Activated gamma-delta T cell treated with anti-CD3 and anti-CD28 coated beads, Interleukin-2, amount 50 U/mL, for 16 hours (primary cell): ENCODE measurements at places on chromosomes 7 and 10.
A peak's percentile ranks its signal among the peaks of the same experiment; 100 is the strongest.

- DNase-seq: no peak
Measured at GRCh38 chr10:130246113-130246512, 109.9 kb downstream of the GLRX3 start.

DNA sequence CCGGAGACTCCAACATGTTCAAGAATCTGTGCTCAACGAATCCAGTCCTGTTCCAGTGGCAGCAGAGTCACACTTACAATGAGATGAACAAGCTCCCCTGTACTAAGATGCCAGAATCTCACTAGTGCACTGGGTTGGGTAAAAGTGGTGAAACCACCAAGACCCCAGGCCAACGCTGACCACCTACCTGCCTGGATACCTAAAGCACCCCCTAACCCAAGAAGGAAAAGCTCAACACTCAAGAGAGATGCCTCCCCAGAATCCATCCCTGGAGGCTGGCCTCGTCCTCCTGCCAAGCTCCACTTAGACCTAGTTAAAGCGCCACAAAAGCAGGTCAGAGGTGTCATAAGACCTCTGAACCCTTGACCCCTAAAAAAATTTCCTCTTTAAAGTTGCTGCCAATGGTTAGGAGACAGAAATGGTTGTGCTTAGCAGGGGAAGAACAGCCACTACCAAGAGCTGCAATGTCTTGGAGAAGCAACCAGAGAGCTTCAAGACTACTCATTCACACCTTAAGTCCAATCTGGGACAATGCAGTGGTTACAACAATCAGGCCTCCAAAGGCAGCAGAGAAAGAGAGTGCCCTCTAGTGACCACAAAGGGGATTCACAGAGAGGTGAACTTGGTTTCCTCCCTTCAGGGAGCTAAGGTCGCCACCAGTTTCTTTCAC, 94.6 kb upstream of the MACROH2A2 start:
- peak; percentile 7 for DNase-seq

DNA sequence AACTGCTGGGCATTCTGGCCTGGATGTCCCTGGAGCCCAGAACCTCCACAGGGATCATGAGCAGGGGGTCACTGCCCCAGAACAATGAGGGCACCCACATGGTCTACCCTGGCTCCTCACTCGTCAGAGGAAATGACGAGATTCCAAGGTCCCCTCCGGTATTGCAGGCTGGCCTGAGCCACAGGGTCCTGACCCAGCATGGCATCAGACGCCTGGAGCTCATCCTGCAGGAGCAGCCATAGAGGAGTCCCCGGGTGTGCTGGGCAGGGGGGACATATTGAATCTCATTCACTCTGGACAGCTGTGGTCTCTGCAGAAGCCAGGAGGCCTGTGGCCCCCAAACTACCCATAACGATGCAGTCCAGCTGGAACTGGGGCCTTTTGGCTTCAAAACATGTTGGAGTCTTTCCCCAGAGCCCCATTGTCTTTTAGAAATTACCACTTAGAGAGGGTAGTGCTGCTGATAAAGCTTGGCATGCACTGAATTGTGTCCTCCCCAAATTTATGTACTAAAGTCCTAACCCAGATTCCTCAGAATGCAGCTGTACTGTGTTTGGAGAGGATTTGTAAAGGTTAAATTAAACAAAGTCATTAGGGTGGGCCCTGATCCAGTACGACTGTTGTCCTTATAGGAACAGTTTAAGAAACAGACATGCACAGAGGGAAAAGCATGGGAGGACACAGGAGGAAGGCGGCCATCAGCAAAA, 27.7 kb downstream of the ANXA8 start:
- no peak for DNase-seq

GRCh38 chr10:123554656-123555055, 111.5 kb upstream of the GPR26 start:
- DNase-seq: no peak

GRCh38 chr10:108913300-108913699, 1010.0 kb downstream of the XPNPEP1 start:
- no peak for DNase-seq

DNA sequence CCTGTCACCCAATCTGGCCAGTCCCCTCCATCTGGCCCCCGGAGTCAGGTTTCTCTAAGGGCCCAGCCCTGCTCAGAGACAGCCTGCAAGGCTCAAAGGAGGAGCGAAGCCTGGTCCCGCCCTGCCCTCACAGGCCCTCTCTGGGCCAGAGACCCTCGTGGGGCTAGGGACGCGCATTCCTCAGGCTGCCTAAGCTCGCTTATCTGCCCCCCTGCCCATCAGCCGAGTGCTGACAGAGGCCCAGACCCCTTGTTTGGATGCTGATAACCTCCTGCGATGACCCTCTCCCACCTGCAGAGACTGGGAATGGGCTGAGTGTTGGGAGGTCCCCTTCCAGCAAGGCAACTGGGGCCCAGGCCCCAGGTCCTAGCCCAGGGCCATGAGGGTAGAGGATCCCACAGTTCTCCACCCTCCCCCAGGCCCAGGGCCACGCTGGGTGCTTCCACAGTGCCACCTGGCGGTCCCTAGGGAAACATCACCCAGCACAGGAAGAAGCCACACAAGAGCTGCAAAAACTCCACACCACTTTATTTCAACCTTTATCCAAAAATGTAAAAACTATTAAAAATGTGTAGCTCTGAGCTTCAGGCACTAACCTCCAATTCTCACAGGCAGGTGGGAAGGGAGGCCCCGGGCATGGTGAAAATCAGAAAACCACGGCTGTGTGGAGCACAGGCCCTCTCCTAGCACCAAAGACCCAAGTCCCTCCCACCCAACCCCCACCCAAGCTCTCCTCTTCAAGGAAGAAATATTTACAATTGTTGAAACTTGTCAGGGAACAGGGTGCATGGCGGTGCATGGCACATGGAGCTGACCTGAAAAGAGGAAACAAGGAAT, 2.2 kb downstream of the NPM3 start:
- peak; percentile 52 for DNase-seq

- DNase-seq: no peak
Measured at GRCh38 chr7:107940951-107941350, 50.0 kb downstream of the DLD start.

DNA sequence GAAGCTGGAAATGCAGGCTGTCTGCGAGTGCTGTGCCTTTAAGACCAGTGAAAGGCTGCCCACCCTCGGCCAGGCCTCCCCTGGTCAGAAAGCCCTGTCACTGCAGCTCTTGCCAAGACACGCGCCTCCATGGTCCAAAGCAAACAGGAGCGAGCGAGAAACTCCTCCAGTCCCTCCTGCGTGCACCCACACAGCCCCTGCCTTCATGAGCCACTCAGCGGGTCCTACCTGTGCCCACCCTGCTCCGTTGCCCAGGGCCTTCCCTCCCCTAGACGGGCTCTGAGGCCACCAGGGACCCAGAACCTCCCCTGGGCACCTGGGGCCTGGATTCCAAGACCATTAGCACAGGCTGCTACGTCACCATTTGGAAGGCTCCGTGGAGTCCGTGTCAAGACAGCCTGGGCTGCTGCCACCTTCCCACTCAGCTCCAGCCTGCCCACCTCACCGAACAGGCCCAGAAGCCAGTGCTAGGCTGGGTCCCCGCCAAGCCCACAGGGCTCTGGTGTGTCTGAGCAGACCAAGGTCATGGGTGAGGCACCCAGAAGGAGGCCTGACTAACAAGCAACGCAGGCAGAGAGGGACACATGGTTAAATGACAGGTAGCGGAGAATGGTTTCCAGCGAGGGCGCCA, 144.5 kb downstream of the NEURL1 start:
- no peak for DNase-seq

- DNase-seq: no peak
Measured at GRCh38 chr10:107433605-107434004, 269.1 kb upstream of the SORCS1 start.

DNA sequence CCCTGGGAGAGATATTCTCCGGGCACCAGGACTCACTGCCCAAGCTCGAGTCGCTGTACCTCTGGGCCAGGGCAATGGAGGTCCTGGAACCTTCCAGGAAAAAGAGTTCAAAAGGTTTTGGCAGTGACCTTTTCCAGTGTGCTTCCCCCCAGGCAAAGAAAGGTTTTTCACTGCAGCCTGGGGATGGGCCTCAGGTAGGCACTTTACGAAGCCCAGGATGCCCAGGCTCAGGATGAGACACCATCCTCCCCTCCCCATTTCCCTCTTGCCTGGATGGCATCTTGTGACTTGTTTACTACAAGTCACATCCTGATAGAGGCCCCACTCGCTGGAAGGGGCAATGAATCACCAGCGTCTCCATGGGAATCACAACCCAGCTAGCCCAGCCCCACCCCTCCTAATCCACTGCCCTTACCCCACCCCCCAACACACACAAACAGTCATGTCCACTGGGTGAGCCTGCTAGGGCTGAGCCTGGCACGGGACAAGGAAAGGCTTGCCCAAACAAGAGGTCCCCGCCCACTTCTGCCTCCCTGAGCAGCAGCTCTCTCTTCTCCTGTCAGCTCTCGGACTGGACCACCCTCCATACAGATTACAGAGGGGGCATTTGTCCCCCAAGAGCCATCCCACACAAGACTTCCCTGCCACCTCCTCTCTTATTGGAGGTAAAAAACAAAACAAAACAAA, 93.8 kb upstream of the SMNDC1 start:
- DNase-seq: no peak

DNA sequence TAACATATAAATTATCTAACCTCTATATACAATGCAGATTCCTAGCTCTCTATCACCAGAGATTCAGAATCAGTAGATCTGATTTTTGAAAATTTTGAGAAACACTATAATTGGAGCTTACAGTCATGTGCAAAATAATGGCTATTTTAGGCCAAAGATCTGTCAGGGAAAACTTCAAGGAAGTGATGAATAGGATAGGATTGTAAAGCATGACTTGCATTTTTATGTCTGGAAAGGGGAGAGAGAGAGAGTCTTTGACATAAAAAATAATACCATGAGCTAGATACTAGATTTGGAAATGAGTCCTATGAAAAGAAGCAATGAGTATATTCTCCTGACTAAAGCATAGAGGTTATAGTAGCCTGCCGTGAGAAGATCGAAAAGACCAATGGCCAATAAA, 181.1 kb downstream of the SDHAF3 start:
- DNase-seq: no peak

GRCh38 chr7:151382079-151382885, 27.6 kb downstream of the WDR86 start:
- DNase-seq: peak; percentile 9

- no peak for DNase-seq
Measured at GRCh38 chr7:5282543-5283316, at the start of gene SLC29A4. Gene SLC29A4, plus strand, starts transcription at chr7:5282943. Its CDS starts 4,874 bp downstream, at chr7:5287817.

GRCh38 chr7:684416-684815, 42.1 kb upstream of the DNAAF5 start:
- no peak for DNase-seq

DNA sequence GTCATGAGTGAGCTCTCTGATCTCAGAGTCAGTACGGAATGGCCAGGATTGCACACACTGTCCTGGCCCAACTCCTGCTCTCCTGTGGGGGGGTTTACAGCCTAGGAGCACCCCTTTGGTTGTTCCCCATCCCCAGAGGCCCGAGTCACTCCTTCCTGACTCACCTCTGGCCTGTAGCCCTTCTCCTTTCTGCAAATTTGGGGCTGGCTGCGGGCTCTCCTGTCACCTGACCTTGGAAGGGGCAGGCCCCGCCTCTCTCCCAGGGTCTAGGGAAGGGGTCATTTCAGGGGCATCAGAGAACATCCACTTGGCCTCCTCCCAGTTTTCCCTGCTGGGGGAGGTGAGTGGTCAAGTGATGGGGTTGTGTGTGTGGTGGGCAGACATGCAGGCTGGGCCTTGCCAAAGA, 1.7 kb downstream of the NYAP1 start:
- DNase-seq: no peak

- no peak for DNase-seq
Measured at GRCh38 chr10:12811826-12812225, 189.7 kb downstream of the CCDC3 start.

DNA sequence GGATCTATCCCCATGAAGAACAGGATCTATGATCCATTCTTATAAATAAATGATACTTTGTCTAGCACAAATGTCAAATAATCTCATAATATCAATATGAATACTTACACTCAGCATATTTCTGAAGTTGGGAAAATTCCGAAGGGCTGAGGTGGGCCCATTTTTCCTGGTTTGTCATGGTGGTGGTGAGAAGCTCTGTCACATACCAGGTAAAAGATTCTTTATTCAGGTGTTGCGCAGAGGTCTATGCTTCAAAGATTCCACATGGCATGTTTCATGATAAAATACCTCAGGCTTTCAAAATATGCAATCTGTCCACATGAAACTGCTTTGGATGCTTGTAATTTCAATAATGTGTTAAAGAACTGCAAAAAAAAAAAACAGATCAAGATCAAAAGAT, 61.5 kb downstream of the DGKB start:
- DNase-seq: no peak

DNA sequence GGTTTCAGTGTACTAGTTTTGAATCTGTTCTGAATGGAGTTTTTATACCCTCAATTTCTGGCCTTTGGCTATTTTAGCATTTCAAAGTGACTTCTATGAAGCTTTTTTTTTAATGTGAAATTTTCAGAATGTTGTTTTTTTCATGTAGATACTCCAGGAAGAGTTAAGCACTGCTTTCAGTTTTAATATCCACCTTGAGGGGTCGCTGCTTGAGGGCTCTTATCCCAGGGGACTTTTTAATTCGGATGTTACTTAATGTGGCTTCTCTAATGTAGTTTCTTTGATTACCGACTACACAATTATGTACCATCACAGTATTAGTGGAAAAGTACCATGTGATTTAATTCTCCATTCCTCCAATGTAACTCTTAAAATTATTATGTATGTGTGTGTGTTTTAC, 5.2 kb downstream of the IFIT5 start:
- DNase-seq: no peak

DNA sequence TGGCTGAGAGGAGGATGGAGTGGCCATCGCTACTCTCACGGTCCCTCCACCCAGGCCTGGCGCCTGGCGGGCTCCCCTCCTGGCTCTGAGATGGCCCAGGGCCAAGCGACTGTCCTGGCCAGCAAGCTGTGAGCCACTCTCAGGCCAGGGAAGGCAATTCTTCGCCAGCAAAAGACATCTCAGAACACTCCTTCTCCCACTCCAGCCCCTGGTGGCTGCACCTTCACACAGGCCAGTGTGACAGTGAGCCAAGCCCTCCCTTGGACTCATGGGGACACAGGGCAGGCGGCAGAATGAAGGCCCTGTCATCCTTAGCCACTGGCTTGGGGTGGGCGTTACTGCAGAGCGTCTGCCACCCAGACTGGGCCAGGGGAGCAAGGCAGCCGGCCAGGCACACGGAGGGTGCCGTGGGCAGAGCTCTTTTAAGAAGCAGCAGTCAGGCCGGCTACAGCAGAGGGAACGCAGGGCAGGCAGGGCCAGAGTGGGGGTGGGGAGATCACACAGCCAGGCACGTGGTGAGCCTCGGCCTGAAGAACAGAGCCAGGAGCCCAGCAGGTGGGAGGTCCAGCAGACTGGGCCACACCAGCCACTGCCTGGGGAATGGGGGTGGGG, 14.4 kb downstream of the STK32C start:
- DNase-seq: no peak
